Left kidney (tissue), 8 donors: ENCODE measurements at places on chromosomes 12 and 14.

- DNase-seq = no peak
These were observed 33.3 kb downstream of the CFAP54 start for GRCh38 chr12:96522690-96523089.

- DNase-seq = no peak
These were observed 65.5 kb downstream of the PTPRO start for GRCh38 chr12:15387772-15388171.

GRCh38 chr14:102574281-102575159 lies 17.9 kb upstream of the RCOR1 start:
- DNase-seq = no peak

- DNase-seq = no peak
These were observed 284.6 kb downstream of the BCAT1 start for GRCh38 chr12:24664161-24664880.

- DNase-seq = no peak
These were observed 28.3 kb downstream of the VCPKMT start for GRCh38 chr14:50088117-50088515.

- DNase-seq = no peak
These were observed 769.4 kb upstream of the USP15 start for GRCh38 chr12:61490526-61491498.

GRCh38 chr12:46160101-46160980 lies 108.5 kb downstream of the SLC38A1 start:
- peak; percentile 79 for DNase-seq

DNA sequence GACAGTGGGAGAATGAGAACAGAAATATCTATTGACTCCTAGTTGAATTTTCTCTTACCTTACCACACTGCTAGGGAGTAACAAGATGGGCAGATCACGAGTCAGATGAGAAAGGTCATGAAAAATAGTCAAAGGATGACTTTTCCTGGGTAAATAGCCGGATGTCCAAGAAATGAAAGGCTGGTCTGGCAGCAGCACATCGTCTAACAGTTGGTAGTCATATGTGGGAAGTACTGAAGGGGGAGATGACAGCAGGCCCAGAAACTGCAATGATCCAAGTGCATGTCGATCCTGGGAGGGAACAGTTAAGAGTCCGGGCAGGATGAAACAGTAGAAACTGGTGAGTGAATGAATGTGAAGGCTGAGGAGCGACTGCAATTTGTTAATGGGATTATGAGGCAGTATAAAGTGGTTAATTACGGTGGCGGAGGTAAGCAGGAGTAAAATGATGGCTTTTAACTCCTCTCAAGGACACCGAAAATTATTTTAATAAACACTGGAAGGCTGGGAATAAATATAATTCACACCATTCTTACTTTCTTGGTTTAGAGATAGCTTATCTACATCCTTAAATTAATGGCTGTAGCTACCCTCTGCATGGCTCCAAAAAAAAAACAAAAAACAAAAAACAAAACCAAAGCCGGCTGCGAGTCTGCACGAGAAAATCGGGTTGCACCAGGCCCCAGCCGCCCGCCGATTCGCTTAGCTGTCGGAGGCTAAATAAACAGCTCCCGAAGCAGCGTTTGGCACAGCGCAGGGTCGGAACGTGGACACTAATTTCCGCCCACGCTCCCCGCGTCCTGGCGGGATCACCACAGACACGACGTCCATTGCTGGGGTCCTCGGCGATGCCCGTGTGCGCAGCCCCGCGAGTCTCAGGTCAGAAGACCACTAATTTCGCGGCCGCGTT lies 1.0 kb upstream of the ERC1 start:
- DNase-seq = peak; percentile 41

- no peak for DNase-seq
These were observed 38.0 kb downstream of the CHST11 start for GRCh38 chr12:104494793-104495158.

- DNase-seq = peak; percentile 62
These were observed 132.3 kb downstream of the SNAPC1 start for GRCh38 chr14:61894452-61895077.

GRCh38 chr12:64742416-64742815 lies 16.8 kb downstream of the GNS start:
- DNase-seq = no peak

DNA sequence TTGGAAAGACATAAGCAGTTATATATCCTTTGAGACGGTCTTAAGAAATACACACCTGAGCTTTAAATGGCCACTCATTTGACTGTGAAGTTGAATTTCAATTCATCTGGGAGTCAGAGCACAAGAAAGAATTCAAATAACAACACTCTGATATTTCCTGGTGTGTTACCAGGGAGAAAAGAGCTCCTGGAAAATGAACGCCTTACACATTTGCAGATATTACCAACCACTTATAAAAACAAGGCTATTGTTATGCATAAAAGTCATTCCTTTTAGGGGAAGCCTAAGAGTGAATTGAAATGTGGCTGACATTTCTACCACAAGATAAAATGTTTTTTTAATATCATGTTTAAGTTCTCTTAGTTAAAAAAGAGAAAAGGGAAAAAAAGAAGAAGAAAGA lies 229.2 kb upstream of the PLEKHG7 start:
- no peak for DNase-seq

DNA sequence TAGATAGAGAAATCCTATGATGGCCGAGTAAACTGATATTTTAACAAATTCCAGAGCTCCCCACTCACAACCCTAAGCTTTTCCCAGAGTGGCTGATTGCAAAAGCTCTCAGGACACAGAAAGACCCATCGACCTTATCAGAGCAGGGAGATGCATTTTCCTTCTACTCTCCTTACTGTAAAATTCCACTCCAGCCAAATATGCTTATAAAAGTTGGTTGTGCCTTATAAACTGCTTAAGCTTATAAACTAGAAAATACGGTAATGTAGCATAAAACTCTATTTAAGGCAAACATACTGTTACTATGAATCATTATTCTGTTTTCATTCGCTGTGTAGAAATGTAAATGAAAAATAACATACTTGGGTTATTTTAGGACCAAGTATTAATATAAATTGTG lies 41.6 kb upstream of the TRHDE start:
- no peak for DNase-seq

- no peak for DNase-seq
These were observed 372.5 kb downstream of the ADAMTS20 start for GRCh38 chr12:43179486-43179885.

DNA sequence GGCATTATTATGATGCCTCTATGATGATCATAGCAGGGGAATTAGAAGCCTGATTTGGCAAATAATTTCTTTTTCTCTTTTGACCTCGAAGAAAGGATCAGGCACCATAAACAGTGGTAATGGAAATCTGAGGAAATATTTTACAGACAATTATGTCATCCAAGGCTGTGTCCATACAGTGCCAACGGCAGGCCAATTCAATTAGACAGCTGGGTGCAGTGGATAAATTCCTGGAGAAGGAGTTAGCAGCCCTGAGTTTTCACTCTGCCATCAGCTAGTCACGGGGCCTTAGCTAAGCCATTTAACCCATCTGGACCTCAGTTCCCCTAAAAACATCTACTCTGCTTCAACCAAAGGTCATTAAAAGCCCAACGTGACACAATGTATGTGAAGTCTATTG lies 4.1 kb downstream of the TPH2 start:
- DNase-seq = no peak

- DNase-seq = no peak
These were observed 1.8 kb downstream of the MARCHF9 start for GRCh38 chr12:57756406-57757341.

GRCh38 chr12:108313241-108313605 lies 25.9 kb downstream of the CMKLR1 start:
- DNase-seq = no peak

GRCh38 chr12:10641735-10642500 lies 28.5 kb upstream of the MAGOHB start:
- DNase-seq = no peak

DNA sequence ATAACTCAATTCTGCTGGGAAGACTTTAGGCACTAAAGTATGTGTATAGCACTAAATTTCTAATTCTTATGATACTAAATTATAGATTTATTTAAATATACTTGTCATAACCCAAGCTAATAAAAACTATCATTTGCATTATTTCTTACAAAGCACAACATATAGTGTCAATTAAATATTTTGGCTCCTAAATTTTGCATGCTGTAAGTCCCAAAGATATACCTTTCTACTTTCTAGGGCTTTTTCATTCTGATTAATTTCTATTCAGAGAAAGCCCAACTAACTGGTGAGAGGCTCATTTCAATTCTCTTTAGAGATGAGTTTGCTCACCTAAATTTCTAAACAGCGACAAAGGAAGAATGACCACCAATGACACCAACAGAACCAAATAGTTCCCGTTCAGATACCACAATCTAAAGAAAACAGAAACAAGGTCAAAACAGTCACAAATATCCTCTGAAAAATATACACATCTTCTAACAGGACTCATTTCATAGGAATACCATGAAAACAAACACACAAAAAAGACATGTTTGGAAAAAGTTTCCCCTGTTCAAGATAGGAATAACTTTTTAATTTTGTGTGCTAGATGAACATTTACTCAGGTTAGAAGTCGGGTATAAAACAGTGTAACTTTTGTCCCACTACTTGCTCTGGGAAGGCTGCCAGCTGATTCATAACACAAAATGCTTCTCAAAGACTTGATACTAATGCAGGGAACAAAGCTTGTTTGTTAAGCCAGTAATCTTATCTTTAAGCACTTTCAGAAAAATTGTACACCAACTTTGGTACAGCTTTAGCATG lies 7.6 kb downstream of the SLC38A2 start:
- DNase-seq = no peak

DNA sequence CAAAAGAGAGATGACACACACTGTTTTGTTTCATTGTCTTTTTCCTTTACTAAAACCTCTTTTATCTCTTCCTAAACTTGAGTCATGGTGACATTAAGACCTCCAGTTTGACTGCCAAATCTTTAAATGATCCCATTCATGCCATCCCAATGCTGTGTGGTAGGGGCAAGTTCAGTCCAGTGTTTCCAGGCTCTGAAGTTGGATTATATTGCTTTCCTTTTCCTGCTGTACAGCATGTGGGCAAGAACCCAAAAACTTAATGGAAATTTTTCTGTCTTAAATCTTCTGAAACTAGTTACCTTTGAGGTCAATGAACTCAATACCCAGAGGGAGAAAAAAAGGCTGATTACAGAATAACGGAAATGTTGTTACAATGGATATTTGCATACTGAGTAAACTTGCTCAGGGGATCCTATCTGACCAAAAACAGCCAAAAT lies 187.1 kb upstream of the FAR2 start:
- DNase-seq = no peak

GRCh38 chr14:63204407-63205043 lies at the start of gene RHOJ:
RHOJ (plus strand) TSS chr14:63204443; CDS start chr14:63204870, 427 bp downstream.
- peak; percentile 50 for DNase-seq

DNA sequence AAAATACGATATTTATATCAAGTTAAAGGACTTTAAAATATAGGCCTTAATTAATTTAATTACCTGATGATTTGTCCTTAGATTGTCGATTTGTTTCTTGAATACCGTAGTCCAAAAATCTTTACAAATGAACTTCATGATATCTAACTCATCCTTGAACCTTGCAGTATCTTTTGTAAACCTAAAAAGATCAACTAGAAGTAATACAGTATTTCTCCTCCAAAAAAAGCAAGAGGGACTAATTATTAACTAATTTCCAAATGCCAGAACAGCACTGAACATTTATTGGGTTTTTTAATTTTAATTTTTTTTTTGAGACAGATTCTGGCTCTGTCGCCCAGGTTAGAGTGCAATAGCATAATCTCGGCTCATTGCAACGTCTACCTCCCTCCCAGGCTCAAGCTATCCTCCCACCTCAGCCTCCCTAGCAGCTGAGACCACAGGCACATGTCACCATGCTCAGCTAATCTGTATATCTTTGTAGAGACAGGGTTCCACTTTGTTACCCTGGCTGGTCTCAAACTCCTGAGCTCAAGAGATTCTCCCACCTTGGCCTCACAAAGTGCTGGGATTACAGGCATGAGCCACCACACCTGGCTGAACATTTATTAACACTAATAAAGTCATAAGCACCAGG lies 11.8 kb downstream of the TRAPPC6B start:
- DNase-seq = no peak
